ENCODE measurements at places on chromosomes 5 and 9.

DNA sequence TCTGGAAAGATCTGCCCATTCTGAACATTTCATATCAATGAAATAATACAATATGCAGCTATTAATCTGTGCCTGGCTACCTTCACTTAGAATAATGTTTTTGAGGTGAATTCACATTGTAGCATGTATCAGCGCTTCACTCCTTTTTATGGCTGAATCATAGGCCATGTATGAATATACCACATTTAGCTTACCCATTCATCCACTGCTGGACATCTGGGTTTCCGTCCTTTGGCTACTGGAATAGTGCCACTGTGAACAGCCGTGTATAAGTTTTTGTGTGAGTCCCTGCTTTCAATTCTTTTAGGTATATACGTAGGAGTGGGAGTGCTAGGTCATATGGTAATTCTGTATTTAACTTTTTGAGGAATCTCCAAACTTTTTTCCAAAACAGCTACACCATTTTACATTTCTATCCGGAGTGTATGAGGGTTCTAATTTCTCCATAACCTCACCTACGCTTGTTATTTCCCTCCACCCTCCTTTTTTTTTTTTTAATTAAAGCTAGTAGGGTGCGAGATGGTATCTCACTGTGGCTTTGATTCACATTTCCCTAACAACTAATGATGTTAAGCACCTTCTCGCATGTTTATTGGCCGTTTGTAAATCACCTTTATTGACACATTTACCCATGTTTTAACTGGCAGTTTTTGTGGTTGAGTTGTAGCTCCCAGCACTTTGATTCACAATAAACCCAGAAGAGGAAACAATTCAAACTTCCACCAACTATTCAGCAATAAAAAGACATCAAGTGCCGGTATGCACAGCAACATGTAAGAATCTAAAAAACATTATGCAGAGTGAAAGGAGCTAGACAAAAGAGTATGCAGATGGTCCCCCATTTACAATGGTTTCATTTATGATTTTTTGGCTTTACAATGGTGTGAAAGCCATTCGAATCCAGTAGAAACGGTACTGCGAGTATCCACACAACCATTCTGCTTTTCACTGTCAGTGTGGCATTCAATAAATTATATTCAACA is 8.1 kb downstream of the SEMA4D start:
- DNase-seq: no peak

- DNase-seq: no peak
These were observed 6.8 kb downstream of the UBE2R2 start for GRCh38 chr9:33823801-33824200.

GRCh38 chr9:129416821-129417539 is 203.9 kb downstream of the C9orf50 start:
- no peak for DNase-seq

GRCh38 chr5:78537821-78538220 is 110.8 kb downstream of the LHFPL2 start:
- DNase-seq: peak; percentile 61

GRCh38 chr9:73348471-73348870 is 196.8 kb downstream of the ANXA1 start:
- no peak for DNase-seq

DNA sequence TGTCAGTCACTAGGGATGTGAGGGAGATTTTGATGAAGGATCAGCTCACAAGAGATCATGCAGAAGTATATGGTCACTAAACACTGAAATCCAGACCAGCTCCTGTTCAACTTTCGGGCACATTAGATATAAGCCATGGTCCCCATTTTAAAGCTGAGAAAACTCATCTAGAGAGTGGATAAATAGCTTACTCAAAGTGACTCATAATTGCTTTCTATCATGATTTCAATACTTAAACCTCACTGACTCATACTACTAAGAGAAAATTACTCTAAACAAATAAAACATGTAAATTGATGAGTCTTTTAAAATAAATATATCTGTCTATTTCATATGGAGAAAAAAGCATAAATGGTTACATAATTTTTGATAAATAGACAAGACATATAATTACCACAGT is 567.7 kb downstream of the TLR4 start:
- no peak for DNase-seq

DNA sequence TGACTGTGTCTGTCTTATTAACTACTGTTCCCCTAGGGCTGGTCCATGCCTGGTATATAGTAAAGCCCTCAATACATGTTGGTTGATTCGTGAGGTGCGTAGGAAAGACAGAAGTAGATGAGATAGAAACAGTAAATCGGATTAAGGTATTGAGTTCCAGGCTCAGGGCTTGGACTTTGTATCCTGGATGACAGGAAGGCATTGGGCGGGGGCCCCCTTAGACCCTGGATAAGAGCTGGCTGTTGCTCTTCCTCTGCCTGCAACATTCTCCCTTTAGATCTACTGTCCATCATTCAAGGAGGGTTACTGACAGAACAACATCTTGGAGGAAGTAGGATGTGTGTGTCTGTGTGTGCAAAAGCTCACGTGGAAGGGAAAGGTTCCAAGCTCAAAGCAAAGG is 31.2 kb upstream of the CTNNA1 start:
- no peak for DNase-seq

DNA sequence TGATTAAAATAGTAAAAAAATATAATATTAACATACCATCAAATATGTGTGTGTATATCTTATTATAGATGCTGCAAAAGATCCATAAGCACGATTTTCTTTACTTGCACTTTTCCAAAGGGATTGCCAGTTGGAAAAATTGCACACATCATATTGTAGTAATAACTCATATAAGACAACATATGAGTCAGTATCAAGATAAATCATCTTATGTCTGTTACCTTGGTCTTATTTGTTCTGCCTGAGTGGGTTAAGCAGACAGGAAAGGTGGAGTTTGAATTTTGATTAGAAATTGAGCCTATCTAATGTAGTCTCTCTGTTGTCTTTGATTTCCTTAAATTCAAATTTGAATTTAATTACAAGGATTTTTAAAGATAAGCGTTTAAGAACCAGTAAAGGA is 24.6 kb downstream of the LYSMD3 start:
- no peak for DNase-seq

GRCh38 chr5:179192185-179192890 is 132.2 kb downstream of the ZNF354C start:
- DNase-seq: no peak

- DNase-seq: no peak
These were observed 253.4 kb downstream of the ARHGAP26 start for GRCh38 chr5:143023411-143024096.

- no peak for DNase-seq
These were observed 4.6 kb downstream of the FLT4 start for GRCh38 chr5:180644825-180645273.

- DNase-seq: no peak
These were observed 47.6 kb upstream of the AGXT2 start for GRCh38 chr5:35095366-35095765.

GRCh38 chr5:34694012-34694411 is 37.9 kb downstream of the RAI14 start:
- no peak for DNase-seq

GRCh38 chr5:169273881-169274280 is 27.1 kb downstream of the SLIT3 start:
- DNase-seq: no peak

GRCh38 chr5:93621327-93621798 is 38.3 kb downstream of the NR2F1 start:
- DNase-seq: no peak

DNA sequence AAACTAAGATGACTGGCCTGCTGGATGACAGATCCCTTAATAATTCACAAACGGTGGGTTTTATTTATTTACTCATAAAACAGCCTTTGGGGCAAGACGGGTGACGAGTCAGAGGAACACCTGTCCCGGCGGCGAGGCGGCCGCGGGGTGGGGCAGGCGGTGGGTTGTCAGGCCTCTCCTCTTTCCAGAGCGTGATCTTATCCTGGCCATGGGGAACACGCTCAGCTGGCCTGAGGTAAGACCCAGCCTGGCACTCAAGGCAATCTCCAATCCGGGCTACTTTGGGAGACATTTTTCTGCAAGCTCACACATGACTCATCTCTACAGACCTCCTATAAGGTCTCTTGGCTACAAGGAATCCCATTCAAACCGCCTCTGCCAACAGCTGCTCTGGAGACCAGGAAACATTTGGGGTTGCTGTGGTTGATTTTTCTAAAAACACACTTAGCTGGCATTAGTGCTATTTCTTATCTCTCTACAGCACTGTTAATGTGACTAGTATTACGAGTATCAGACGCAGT is 6.3 kb downstream of the RAPGEF1 start:
- DNase-seq: peak; percentile 94

- DNase-seq: peak; percentile 76
These were observed 51.7 kb downstream of the ZNF474 start for GRCh38 chr5:122180863-122181548.
